ENCODE measurements at places on chromosomes 12 and 14.
A peak's percentile ranks its signal among the peaks of the same experiment; 100 is the strongest.

DNA sequence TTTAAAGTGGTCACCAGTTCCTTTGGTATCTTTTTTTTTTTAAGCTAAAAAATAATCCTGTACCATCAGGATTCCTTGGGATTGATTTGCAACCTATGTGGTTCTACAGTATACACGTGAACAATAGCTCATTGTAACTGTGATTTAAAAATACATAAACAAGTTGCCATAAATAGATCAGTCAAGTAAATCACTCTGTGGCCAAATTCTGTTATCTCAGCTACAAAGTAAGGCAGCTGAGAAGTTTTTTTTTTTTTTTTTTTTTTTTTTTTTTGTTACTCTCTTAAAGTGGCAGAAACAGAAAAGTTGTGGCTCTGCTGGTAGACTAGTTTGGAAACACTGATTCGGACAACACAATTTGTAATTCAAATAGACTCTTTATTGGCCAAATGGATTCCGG, 104.5 kb downstream of the PRICKLE1 start:
- no peak for DNase-seq

DNA sequence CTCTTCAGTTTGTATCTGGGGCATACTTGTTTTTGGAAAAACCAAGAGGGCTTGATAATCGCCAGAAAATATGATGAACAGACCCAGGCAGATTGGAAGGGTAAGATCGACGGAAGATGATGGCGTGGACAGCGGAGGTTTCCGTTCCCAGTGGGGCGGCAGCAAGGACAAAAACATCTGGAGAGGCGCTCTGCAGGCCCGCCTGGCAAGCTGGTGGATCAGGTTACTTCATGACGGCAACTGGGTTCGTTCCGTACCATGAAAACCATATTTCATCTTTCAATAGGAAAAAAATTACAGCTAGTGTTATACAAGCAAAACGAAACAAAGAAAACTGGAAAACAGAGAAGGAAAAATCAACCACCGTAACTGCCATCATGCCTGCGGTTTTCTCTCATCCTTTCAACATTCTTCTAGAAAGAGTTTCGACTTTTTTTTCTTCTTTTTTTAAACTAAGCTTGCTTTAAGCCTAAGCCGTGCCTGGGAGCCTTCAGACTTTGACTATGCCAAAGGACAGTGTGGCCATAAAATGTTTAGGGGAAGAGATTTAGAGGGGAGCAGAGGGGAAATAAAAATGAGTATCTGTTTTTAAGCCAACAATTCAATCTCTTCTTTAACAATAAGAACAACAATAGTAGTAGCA, 210.5 kb downstream of the FOXN3 start:
- no peak for DNase-seq

DNA sequence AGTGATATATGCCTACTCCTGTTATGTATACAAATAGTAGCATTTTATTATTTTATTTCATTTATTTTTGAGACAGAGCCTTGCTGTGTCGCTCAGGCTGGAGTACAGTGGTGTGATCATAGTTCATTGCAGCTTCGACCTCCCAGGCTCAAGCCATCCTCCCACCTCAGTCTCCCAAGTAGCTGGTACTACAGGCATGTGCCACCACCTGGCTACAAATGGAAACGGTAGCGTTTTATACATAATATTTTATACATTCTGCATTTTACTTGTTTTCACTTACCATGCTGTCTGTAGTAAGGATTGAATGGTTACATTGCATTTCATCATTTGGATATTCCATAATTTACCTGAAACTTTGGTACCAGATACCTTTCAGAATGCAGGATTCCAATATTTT, 14.1 kb downstream of the C1R start:
- no peak for DNase-seq

DNA sequence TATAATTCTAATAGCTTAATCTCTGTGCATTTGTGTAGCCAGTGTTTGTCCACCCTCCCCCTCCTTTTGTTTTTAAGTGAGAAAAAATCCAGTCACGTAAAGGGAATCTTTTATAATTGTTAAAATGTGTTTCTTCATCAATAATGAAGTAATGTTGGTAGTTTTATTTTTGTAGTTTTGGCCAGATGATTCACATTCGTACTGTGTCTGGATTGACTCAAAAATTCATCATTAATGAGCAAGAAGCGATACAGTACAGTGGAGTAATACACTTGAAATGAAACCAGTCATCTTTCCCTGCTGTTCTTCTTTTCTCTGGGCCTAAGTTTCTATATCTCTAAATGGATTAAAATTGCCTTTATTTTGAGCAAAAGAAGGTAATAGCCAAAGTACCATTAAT, 86.5 kb downstream of the SRGAP1 start:
- DNase-seq = no peak

DNA sequence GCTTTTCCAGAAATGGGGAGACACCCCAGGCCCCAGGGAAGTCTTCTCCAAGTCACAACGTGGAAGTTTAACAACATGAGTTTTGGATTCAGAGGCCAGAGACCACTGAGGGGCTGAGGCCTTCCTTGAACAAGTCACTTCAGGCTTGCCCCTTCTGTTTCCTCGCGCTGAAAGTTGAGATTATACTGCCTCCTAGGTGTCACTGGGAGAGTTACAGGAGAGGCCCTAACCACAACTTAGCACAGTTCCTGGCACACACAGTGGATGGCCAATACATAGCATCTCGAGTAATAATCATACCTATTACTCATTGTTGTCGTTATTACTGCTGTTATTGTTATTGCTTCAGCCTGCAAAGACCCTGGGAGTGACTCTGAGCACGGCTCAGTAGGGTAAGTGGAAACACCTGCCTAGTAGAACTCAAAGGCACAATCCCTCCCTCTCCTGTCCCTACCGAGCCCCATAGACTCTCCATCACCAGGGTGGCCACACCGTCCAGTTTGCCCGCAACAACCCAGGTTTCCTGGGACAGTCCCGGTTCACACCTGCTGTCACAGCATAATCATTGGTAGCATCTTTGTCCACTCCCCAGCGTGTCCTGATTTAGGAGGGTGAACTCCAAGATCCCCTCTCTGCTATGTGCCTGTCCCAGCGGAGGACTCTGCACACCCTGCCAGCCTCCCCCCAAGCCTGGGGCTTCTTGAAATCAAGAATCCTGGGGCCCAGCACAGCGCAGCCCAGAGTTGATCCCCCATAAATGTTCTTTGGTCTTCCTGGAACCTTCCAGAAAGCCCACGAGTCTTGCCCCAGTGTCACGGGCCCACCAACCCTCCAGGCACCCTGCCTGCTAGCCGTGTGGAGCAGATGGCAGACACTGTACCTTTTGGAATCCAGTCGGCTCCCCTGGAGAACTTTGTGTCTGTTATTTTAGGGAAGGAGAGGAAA, 85.0 kb downstream of the SYNE3 start:
- DNase-seq = no peak

GRCh38 chr12:94930772-94931171, 72.7 kb downstream of the NDUFA12 start:
- DNase-seq = no peak

DNA sequence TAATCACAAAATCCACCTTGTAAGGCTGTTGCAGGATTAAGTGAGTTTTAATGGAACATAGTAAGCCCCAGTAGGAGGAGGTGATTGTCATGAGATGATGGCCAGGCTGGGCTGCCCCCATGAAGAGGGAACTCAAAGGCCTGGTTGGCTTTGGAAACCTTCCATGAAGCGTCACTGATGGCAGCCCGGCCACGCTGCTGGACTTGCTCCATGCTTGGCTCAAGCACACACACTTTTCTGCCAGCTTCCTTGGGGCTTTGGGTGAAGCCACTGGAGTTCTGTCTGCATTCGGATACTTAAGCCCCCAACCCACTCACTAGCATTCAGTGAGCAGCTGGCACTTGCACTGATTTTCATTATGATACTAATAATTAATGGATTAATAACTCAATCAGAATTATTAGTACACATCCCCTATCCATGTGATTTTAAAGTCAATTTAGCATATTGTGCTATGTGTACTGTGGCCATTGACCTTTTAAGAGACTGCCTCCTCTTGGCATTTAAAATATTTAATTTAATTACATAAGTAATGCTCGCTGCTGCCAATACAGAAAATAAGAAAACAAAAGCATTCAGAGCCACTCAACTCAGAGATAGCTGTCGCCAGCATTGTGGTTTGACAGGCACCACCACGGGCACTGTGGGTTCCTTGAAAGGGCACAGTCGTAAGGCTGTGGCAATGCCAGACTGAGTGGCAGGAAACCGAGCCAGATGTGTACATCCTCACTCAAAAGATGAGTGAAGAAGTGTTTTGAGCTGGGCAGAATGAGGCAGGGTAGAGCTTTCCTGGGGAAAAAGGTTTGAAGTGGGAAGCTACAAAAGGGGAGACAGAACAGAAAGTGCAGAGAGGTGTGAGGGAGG, 15.9 kb downstream of the KRT85 start:
- DNase-seq = peak; percentile 71

DNA sequence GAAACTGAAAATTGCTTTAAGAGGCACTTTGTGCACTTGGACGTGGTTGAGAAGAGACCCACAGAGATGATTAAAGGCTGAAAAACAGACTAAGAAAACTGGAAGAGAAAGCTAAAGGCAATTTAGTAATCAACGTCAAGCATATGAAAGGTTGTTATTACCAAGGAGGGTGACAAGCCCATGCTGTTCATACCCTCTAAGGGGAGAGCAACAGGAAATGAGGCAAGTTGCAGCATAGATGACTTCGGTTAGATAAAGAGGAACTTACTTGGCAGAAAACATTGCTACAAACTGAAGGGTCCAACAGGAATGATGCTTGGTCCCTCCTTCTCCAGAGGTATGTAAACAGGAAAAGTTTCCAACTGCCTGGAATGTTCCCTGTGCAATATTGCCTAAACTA, 107.8 kb downstream of the DUSP6 start:
- peak; percentile 48 for DNase-seq

DNA sequence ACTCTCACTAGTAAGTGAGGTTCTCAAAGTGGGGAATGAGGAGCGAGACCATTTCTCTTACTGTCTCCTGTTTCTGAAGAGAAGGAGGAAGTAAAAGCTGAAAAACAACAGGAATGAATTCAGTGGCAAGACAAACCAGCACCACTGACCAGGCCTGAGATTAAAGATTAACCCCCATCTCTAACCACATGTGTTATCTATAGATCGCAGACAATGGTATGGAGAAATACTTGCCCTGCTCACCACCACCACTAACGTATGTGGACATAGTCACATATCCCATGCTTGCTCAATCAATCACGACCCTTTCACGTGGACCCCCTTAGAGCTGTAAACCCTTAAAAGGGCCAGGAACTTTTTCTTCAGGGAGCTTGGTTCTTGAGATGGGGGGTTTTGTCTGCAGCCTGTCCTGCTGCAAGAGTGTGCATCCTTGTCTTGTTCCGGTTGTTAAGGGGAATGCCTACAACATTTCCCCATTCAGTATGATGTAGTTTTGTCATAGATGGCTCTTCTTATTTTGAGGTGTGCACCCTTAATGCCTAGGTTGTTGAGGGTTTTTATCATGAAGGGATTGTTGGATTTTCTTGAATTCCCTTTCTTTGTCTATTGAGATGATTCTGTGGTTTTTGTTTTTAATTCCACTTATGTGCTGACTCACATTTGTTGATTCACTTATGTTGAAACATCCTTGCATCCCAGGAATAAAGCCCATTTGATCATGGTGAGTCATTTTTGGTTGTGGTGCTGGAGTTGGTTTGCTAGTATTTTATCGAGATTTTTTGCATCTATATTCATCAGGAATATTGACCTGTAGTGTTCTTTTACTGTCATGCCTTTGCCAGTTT, 698.8 kb upstream of the LMO3 start:
- no peak for DNase-seq

GRCh38 chr12:66176105-66176900, 6.5 kb upstream of the TMBIM4 start:
- no peak for DNase-seq

DNA sequence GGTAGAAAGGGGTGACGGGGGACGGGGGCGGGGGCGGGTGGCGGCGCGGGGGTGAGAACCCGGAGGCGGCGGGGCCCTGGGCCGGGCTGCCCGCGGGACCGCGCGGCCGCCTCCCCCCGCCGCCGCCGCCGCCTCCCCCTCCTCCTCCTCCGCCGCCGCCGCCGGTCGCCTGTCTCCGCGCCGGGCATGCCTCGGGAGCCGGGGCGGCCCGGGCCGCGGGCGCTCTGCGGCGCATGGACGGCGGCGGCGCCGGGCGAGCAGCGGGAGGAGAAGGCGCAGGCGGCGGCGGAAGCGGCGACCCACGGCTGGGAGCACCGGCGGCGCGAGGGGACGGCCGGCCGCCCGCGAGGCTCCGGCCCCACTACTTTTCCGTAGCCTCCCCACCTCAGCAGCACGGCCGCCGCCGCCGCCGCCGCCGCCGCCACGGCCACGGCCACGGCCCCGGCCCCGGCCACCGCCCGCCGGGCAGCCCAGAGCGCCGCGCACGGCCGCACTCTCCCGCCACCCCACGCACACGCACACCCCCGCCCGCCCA, at the start of gene NPAS3:
Gene NPAS3 (plus strand): TSS at position 161 of the 535 bp plus-strand sequence.
- no peak for DNase-seq

DNA sequence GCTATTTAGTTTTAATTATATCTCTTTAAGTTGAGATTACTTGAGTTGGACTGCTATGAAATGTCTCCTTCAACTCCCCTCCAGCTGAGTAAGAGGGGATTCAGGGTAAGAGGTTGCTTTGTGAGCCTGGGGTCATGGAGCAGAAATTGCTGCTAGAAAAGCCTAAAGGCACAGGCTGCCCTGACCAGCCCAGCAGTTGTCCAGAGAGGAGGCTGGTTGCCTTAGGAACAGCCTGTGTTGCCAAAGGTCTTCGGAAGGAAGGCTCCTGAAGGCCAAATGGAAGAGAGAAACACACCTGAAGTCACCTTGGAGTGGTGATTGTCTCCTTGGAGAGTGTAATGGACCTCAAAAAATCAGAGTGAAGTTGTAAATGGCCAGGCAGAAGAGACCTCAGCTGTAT, 235.5 kb upstream of the PDE3A start:
- DNase-seq = no peak

DNA sequence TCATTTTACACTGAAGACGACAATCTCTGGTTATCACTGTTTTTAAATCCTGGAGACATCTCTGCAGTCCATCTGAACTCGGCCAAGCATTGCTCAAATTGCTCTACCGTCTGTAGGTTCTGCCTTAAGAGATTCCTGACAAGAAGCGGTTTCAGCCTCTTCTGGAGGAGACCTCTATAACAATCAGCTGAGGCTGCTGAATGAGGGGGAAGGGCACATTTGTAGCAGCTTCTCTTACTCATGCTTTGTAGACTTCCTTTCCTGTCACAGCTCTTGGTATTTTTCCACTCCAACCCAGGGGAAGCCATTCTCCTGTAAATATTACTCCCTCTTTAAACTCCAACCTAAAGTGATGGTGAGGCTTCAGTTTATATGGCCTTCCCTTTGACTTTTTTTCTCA, 3.0 kb downstream of the ARG2 start:
- DNase-seq = no peak

Data from activated CD4-positive, alpha-beta memory T cell treated with anti-CD3 and anti-CD28 coated beads, Interleukin-2, amount 10 ng/mL, durations not matched to agents 7 days and 5 days (primary cell).